Esophagus squamous epithelium (tissue), 5 donors: ENCODE measurements at places on chromosomes 4 and X.

GRCh38 chr4:17117746-17118145 lies 219.3 kb upstream of the LDB2 start:
- H3K27me3 ChIP-seq = no peaks in the 10 kb centered on the region
- H3K4me1 ChIP-seq = no peaks in the 10 kb centered on the region
- no peak for DNase-seq
- H3K27ac ChIP-seq = no peak overlapping the region

- no peaks in the 10 kb centered on the region for H3K36me3 ChIP-seq
- no peak overlapping the region for H3K27ac ChIP-seq
- no peaks in the 10 kb centered on the region for H3K27me3 ChIP-seq
- H3K4me1 ChIP-seq = peaks cover 17% of the 10 kb centered on the region
Measured at GRCh38 chrX:2536974-2537373, 36.2 kb upstream of the DHRSX start.

- no peaks in the 10 kb centered on the region for H3K4me1 ChIP-seq
- H3K27me3 ChIP-seq = no peaks in the 10 kb centered on the region
- H3K36me3 ChIP-seq = no peaks in the 10 kb centered on the region
Measured at GRCh38 chrX:828411-828959, 197.9 kb downstream of the SHOX start.

GRCh38 chrX:47743504-47743903 lies 84.5 kb upstream of the UXT start:
- no peaks in the 10 kb centered on the region for H3K4me1 ChIP-seq
- H3K27me3 ChIP-seq = no peaks in the 10 kb centered on the region
- H3K4me3 ChIP-seq = no peak overlapping the region
- no peaks in the 10 kb centered on the region for H3K36me3 ChIP-seq
- H3K27ac ChIP-seq = no peak overlapping the region
- DNase-seq = no peak

- no peaks in the 10 kb centered on the region for H3K4me1 ChIP-seq
- H3K27me3 ChIP-seq = no peaks in the 10 kb centered on the region
- no peak overlapping the region for H3K27ac ChIP-seq
- H3K36me3 ChIP-seq = no peaks in the 10 kb centered on the region
- no peak overlapping the region for H3K4me3 ChIP-seq
- no peak for DNase-seq
Measured at GRCh38 chr4:114156371-114156770, 176.9 kb upstream of the ARSJ start.

- no peak overlapping the region for H3K27ac ChIP-seq
- no peaks in the 10 kb centered on the region for H3K27me3 ChIP-seq
- H3K4me1 ChIP-seq = no peaks in the 10 kb centered on the region
- DNase-seq = no peak
- H3K4me3 ChIP-seq = no peak overlapping the region
Measured at GRCh38 chr4:9143421-9144080, 26.7 kb upstream of the FAM90A26 start.

- no peak overlapping the region for H3K27ac ChIP-seq
- H3K4me1 ChIP-seq = no peaks in the 10 kb centered on the region
- H3K36me3 ChIP-seq = no peaks in the 10 kb centered on the region
- no peak for DNase-seq
Measured at GRCh38 chr4:163085085-163085484, 81.6 kb downstream of the NAF1 start.

DNA sequence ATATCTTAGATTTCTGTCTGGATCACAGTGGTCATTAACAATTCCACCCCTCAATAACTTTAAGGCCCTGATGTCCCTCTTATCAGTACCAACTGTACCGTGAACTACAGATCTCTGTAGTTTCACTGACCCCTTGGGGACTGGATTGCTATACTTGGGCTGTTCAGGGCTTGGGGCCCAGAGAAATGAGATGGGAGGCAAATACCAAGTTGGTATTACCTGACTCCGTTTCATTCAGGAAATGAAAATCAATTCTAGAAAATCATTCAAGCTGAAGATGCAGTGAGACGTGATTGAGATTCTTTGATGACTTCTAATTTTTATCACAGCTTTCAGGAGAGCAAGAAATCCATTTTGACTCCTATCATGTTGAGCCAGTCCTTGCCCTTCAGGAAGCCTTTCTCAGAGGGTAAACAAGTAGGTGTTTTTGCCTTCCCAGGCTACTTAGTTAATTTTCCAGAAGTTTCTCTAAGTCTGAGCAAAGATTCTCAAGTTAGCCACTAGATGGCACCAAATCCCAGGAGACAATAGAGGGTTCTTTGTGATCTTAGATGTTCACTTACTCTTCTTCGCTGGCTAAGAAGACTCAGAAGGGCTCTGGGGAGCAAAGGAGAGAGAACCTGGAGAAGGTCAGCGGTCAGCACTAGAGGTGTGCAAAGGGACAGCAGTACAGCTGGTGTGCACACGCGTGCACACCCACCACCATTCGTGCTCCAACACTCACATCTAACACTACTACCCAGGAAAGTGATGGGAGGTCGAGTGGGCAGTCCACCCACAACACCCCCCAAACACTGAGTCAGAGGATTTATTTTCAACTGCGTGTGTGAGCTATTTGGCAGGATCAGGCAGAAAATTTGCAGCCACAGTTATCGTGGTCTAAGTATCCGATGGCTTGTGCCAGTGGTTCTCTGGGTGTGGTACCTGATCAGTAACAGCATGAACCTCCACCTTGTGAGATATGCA lies 7.4 kb downstream of the HNRNPH2 start:
- H3K36me3 ChIP-seq = no peaks in the 10 kb centered on the region
- DNase-seq = no peak
- peaks cover 3% of the 10 kb centered on the region for H3K4me1 ChIP-seq
- no peak overlapping the region for H3K4me3 ChIP-seq
- no peak overlapping the region for H3K27ac ChIP-seq
- no peaks in the 10 kb centered on the region for H3K27me3 ChIP-seq

GRCh38 chr4:82718162-82718940 lies 80.2 kb downstream of the SCD5 start:
- H3K27ac ChIP-seq = no peak overlapping the region
- H3K4me1 ChIP-seq = no peaks in the 10 kb centered on the region
- H3K27me3 ChIP-seq = no peaks in the 10 kb centered on the region
- no peaks in the 10 kb centered on the region for H3K36me3 ChIP-seq
- DNase-seq = no peak
- H3K4me3 ChIP-seq = no peak overlapping the region

DNA sequence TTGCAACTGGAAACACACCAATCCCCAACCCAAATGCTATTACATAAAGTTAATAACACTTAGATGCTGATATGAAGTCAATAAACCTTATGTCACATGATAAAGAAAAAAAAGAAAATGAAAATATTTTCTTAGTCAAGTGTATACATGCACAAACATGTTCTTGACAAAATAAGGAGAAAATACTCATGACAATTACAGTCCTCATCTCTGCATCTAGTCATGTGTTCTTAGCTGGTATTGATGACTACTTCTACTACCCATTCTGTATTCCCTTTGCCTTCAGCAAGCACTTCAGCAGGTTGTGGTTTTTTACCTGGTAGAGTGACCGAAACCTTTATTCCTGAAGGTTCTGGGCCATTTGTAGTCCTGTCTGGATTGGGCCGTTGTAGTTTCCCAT lies 24.9 kb downstream of the CXCL8 start:
- no peak for DNase-seq
- H3K36me3 ChIP-seq = no peaks in the 10 kb centered on the region
- no peaks in the 10 kb centered on the region for H3K27me3 ChIP-seq
- H3K27ac ChIP-seq = no peak overlapping the region
- H3K4me3 ChIP-seq = no peak overlapping the region

- DNase-seq = no peak
- H3K4me1 ChIP-seq = no peaks in the 10 kb centered on the region
- no peaks in the 10 kb centered on the region for H3K36me3 ChIP-seq
- H3K4me3 ChIP-seq = no peak overlapping the region
- no peak overlapping the region for H3K27ac ChIP-seq
- no peaks in the 10 kb centered on the region for H3K27me3 ChIP-seq
Measured at GRCh38 chr4:174362340-174362739, 78.6 kb downstream of the CEP44 start.

DNA sequence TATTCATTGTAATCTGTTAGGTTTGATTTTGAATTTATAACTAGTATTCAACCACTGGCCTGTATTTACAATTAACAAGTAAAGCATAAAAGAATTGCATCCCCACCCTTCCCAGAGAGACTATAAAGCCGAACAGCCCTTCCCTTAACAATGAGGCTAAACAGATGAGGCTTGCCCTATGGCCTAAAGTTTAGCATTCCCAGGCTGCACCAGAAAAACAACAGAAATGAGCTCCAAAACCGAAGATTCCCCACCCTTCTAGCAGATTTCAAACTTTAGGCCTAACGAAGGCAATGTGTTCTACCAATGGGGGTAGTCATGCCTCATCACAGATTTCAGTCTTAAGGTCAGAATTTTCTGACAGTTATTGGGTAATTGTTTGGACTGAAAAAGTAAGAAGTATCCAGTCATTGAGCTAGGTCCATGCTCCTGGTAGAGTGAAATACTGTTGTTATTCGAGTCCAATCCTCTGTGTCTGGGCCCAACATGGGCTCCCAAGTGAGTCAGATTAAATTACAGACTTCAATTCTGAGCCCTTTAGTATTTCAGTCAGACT lies 197.6 kb downstream of the ANTXR2 start:
- no peaks in the 10 kb centered on the region for H3K4me1 ChIP-seq
- no peak overlapping the region for H3K4me3 ChIP-seq
- no peaks in the 10 kb centered on the region for H3K36me3 ChIP-seq
- no peak for DNase-seq
- H3K27ac ChIP-seq = no peak overlapping the region

DNA sequence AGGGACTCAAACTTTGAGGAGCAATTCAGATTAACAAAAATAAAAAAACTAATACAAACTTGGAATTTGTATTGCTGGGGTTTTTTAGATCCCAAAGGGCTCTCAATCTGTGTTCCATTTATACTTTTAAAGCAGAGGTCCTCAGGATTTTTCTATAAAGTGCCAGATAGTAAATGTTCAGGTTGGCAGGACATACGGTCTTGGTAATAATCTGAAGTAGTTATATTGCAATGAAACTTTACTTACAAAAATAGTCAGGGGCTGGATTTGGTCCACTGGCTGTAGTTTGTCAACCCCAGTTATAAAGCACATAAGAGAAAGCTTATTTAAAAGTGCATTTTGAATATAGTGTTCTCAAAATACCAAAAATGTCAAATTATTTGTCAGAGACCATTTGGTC lies 164.1 kb upstream of the CTSO start:
- no peak for DNase-seq
- no peak overlapping the region for H3K4me3 ChIP-seq
- H3K36me3 ChIP-seq = no peaks in the 10 kb centered on the region
- no peaks in the 10 kb centered on the region for H3K4me1 ChIP-seq

- H3K27me3 ChIP-seq = no peaks in the 10 kb centered on the region
- H3K27ac ChIP-seq = peak within 1 kb of the TSS; percentile 49
- peaks cover 8% of the 10 kb centered on the region for H3K4me1 ChIP-seq
- H3K4me3 ChIP-seq = peak within 1 kb of the TSS; percentile 27
Measured at GRCh38 chr4:110475881-110476818, at the start of gene ENPEP. Gene ENPEP, plus strand, starts transcription at chr4:110476155. Its CDS starts 260 bp downstream, at chr4:110476415.

DNA sequence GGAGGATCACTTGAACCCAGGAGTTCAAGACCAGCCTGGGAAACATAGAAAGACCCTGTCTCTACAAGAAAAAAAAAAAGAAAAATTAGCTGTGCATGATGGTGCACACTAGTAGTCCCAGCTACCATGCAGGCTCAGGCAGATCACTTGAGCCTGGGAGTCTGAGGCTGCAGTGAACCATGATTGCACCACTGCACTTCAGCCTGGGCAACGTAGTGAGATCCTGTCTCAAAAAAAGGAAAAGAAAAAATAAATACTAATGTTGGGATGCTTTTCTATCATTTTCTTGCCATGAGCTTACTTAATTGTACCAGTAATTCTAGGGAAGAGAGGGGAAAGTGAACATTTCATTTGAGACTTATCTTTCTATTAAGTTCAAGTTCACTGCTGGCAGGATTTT lies 19.8 kb downstream of the DCUN1D4 start:
- H3K27me3 ChIP-seq = no peaks in the 10 kb centered on the region
- no peak overlapping the region for H3K4me3 ChIP-seq
- H3K27ac ChIP-seq = no peak overlapping the region
- DNase-seq = no peak
- H3K4me1 ChIP-seq = no peaks in the 10 kb centered on the region

- DNase-seq = no peak
- peaks cover 33% of the 10 kb centered on the region for H3K4me1 ChIP-seq
- no peaks in the 10 kb centered on the region for H3K36me3 ChIP-seq
- no peak overlapping the region for H3K4me3 ChIP-seq
- no peak overlapping the region for H3K27ac ChIP-seq
- H3K27me3 ChIP-seq = no peaks in the 10 kb centered on the region
Measured at GRCh38 chr4:169243825-169244609, 26.7 kb downstream of the SH3RF1 start.

GRCh38 chr4:26787461-26788340 lies 72.9 kb upstream of the STIM2 start:
- H3K4me1 ChIP-seq = peaks cover 8% of the 10 kb centered on the region
- H3K4me3 ChIP-seq = peak overlapping the region; percentile 21
- no peaks in the 10 kb centered on the region for H3K27me3 ChIP-seq
- DNase-seq = no peak
- peak overlapping the region; percentile 45 for H3K27ac ChIP-seq

GRCh38 chr4:118265312-118266144 lies 87.3 kb downstream of the PRSS12 start:
- DNase-seq = no peak
- H3K36me3 ChIP-seq = no peaks in the 10 kb centered on the region
- H3K4me1 ChIP-seq = peaks cover 7% of the 10 kb centered on the region
- H3K27me3 ChIP-seq = no peaks in the 10 kb centered on the region
- peak overlapping the region; percentile 55 for H3K4me3 ChIP-seq

DNA sequence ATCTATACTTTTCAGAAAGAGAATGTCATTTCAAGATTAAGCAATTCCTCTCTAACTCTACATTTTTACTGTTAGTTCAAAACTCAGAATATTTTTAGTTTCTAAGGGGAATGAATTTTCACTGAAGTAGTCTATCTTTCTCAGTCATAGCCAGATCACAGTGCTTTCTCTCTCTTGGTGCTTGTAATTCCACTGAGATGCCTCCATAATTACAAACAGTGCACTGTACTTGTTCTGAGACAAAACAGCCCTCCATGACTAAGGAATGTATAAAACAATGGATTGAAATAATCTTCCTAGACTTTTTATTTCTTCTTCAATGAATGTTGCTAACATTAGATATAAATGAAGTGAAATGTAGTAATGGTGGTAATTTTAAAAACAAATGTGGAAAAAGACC lies 603.2 kb upstream of the FAM241A start:
- no peaks in the 10 kb centered on the region for H3K36me3 ChIP-seq
- no peak overlapping the region for H3K27ac ChIP-seq
- DNase-seq = no peak
- H3K27me3 ChIP-seq = no peaks in the 10 kb centered on the region
- no peaks in the 10 kb centered on the region for H3K4me1 ChIP-seq
- H3K4me3 ChIP-seq = no peak overlapping the region

GRCh38 chr4:129446074-129446473 lies 350.1 kb downstream of the C4orf33 start:
- H3K36me3 ChIP-seq = no peaks in the 10 kb centered on the region
- no peak overlapping the region for H3K27ac ChIP-seq
- no peak overlapping the region for H3K4me3 ChIP-seq
- no peaks in the 10 kb centered on the region for H3K27me3 ChIP-seq
- H3K4me1 ChIP-seq = no peaks in the 10 kb centered on the region

GRCh38 chrX:15376956-15377355 lies 7.3 kb downstream of the VEGFD start:
- no peaks in the 10 kb centered on the region for H3K36me3 ChIP-seq
- no peak overlapping the region for H3K27ac ChIP-seq
- no peaks in the 10 kb centered on the region for H3K4me1 ChIP-seq
- H3K4me3 ChIP-seq = no peak overlapping the region

GRCh38 chr4:184471881-184472613 lies 2.3 kb downstream of the IRF2 start:
- DNase-seq = no peak
- H3K36me3 ChIP-seq = no peaks in the 10 kb centered on the region
- peak overlapping the region; percentile 84 for H3K4me3 ChIP-seq
- H3K27me3 ChIP-seq = no peaks in the 10 kb centered on the region
- peaks cover 24% of the 10 kb centered on the region for H3K4me1 ChIP-seq
